ENCODE measurements at places on chromosomes 5 and 9.

GRCh38 chr5:983238-983524, 25.4 kb upstream of the NKD2 start:
- DNase-seq: no peak

- no peak for DNase-seq
Measured at GRCh38 chr5:43973318-43973717, 370.3 kb downstream of the NNT start.

- no peak for DNase-seq
Measured at GRCh38 chr9:137470785-137471184, 11.7 kb upstream of the NSMF start.

DNA sequence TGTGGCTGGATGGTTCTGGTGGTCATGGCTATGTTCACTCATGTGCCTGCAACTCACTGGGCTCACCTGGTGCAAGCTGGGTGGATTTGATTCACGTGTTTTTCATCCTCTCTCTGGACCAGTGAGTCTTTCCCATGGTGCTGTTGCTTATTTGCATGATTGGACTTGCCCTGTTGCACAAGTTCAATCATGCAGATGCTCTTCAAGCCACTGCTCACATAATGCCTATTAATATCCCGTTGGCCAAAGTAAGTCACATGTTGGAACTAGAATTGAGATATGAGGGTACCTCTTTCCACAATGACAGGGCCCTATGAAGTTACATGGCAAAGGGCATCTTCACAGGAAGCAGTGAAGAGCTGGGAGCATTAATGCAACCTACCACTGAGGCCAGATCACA, 26.5 kb upstream of the MROH2B start:
- no peak for DNase-seq

DNA sequence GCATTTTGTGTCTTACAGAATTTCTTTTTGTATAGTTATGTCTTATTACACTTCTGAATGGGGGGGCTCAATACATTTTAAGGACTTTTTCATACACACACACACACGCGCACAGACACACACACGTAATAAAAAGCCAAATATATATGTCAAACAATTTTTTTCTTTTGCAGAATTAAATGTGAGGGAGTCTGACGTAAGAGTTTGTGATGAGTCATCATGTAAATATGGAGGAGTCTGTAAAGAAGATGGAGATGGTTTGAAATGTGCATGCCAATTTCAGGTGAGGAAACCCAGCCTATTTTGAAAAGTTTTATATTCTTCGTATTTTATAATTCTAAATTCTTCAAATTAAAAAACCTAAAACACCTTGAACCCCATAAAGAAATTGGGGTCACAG, 25.6 kb downstream of the TMEFF1 start:
- DNase-seq: peak; percentile 21

GRCh38 chr9:136965771-136966484, 11.4 kb upstream of the PTGDS start:
- DNase-seq: peak; percentile 72

Data from suppressor macrophage treated with lipopolysaccharide for 1 hour (primary cell).